Cardiac septum (tissue), 1 donor: ENCODE measurements at places on chromosomes 1 and 21. TPM values are rescaled to one million over a fixed set of nuclear protein-coding genes. Genes with fewer than 3 reads are reported as not detected.

GRCh38 chr1:63087966-63088365 is 234.4 kb upstream of the FOXD3 start:
- DNase-seq: no peak

PLD5 gene
- 0.24 TPM for total RNA-seq

DNA sequence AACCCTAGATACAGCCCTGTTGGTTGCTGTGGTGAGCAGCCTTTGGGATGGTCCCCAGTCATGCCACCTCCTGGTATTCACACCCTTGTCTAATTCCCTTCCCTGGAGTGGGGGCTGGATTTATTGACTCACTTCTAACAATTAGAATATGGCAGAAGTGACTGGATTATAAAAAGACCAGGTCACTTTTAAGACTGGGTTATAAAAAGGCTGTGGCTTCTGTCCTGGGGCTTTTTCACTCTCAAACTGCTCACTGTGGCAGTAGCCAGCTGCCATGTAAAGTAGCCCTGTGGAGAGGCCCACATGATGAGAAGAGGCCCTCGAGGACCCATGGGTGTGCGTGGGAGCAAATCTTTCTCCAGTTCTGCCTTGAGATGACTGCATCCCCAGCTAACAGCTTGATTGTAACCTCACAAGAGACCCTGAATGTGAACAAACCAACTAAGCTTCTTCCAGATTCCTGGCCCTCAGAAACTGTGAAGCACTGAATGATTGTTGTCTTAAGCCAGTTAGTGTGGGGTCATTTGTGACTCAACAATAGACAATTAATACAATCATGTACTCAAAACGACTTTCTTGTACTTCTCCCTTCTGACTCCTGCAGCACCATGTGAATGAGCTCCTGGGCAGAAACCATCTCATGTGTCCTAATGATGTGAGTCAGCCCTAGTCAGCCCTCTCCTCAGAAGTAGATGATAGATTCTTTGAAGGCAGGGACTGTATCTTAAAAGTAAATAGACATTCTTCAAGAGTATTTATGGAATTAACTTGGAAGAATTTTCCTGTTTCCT is 234.9 kb downstream of the TNR start:
- no peak for DNase-seq

DNA sequence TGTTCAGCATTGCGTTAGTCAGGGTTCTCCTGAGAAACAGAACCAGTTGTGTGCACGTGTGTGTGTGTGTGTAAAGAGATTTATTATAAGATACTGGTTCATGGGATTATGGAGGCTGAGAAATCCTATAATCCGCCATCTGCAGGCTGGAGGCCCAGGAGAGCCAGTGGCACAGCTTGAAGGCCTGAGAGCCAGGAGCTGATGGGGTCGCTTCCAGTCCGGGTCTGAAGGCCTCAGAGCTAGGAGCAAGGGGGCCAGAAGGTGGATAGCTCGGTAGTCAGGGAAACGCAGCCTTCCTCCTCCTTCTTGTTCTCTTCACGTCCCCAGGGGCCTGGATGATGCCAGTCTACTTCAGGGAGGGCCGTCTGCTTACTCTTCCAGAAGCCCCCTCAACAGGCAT is 37.7 kb downstream of the FAAP20 start:
- DNase-seq: no peak

- no peak for DNase-seq
Measured at GRCh38 chr1:1037366-1038327, 17.7 kb downstream of the AGRN start.

GRCh38 chr1:216542263-216542662 is 119.0 kb upstream of the USH2A start:
- no peak for DNase-seq

DNA sequence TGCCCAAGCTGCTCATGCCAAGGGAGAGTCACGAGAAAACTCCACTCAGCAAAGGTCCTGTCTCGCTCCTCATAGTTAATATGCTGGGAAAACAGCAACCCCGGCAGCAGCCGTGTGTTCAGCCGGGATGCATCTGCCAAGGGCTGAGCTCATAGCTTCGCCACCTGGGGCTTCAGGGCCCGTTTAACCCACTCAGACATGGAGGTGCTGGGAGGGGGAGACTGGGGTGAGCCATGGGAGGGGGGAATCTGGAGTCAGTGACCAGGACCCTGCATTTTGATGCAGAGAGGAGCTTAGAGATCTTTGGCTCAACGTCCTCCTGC is 283.4 kb downstream of the PTPRU start:
- no peak for DNase-seq

C1orf226 gene
- total RNA-seq: 2.0 TPM

FCER1G gene
- 11.4 TPM for total RNA-seq

- no peak for DNase-seq
Measured at GRCh38 chr1:18385239-18385790, 95.4 kb upstream of the KLHDC7A start.

DNA sequence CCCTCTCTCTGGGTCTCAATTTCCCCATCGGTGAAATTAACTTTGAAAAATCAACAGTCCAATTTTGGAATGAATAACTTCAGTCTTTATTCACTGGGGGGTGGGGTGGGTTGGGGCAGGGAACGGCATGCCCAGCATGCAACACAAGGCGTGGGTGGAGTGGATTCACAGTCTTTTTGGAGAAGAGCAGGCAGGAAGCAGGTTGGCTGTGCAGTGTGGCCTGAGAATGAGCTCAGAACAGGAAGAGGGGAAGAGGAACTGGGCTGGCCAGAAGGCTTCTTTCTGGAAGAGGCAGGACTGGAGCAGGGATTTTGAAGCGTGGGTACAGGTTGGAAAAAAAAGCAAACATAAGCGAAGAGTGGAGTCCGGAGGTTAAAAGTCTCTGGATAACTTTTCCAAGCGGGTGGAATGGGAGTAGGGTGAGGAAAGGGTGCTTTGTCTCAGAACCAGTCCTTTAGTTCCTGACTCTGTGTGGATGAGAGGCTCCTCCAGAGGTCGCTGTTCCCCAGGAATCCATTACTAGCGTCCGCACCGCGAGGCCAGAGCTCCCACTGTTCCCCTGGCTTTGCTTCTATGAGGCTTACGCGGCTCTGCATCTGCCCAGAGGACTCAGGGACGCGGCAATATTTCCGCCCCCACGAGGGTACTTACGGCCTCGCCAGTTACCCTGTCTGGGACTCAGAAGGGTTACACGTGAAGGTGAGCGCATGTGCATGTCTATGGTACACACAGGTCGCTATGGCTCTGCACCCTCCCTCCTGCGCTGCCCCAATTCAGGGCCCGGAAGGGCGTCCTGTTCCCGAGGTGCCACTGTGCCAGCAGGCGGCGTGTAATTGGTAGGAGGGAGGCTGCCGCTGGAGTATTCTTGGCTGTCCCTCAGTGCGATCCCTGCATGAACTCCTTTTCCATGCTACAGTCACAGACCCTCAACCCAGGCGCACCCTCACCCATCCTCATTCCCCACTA is 5.5 kb upstream of the FOXD2 start:
- no peak for DNase-seq

CFAP57 gene
- total RNA-seq: 0.13 TPM

- DNase-seq: no peak
Measured at GRCh38 chr1:211183747-211184313, 49.9 kb upstream of the KCNH1 start.

DNA sequence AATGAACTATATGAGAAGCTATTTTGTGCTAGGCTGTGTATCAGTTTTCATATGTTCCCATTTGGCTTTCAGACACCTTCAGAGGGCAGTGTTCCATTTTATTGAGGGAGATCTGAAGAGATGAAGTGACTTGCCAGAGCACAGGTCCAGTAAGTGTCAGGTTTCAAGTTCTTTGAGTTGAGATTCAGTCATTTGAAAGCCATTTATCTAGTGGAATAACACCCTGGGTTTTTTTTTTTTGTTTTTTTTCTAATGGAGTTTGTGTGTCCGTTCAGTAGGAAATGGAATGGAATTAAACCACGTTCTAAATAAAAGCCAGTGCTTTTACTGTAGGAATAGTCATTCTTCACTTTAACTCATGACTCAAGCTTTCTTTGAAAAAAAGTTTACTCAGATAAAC is 652.9 kb upstream of the USP24 start:
- DNase-seq: no peak

DNA sequence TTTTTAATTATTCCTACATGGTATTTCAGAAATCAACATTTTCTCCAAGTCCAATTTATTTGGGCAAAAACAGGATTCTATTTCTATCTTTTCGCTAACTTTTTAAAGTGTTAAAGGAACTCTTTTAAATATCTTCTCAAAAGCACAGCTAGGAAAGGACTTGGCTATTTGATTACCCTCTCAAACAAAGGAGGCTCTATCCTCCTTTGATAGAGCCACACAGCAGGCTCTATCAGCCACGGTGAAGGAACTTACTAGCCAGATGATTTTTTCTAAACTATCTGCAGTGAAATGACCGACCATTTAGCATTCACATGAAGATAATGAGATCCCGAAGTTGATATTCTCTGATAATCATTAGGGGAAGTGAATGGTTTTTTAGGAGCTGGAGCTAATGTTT is 9.1 kb downstream of the ANGPTL7 start:
- DNase-seq: no peak

DNA sequence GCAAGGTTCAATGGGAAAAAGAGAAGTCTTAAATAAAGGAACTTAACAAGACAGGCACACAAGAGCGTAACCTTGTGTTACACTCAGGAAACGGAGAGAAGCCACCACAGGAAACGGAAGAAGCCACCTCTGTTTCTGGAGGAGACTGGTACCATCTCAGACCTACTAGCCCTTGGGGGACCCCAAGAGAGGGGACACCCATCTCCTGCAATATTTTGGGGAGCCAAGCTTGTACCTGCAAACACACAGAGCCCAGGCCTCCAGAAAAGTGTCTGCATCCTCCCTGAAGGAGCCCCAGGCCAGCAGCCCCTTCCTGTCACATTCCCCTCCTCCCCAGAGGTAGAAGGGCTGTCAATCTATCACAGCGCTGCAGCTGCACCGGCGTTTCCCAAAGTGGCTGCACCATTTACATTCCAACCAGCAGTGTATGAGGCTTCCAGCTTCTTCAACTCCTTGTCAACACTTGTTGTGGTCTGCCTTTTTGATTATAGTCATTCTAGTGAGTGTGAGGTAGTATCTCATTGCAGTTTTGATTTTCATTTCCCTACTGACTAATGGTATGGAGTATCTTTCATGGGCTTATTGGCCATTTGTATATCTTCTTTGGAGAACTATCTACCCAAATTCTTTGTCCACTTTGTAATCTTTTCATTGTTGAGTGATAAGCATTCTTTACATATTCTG is 23.0 kb upstream of the PADI1 start:
- DNase-seq: no peak

- no peak for DNase-seq
Measured at GRCh38 chr1:245493029-245493428, 338.2 kb downstream of the KIF26B start.

S100A3 gene
- total RNA-seq: 1.3 TPM

- DNase-seq: no peak
Measured at GRCh38 chr1:15678578-15678977, 5.5 kb upstream of the PLEKHM2 start.

DNA sequence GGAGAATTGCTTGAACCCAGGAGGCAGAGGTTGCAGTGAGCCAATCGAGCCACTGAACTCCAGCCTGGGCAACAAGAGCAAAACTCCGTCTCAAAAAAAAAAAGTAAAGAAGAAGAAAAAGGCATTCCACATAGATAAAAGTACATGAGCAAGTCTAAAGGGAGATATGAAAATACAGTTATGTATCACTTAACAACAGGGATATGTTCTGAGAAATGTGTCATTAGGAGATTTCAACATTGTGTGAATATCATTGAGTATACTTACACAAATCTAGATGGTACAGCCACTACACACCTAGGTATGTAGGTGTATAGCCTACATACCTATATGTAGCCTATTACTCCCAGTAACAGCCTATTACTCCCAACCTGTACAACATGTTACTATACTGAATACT is 12.7 kb downstream of the ARNT start:
- DNase-seq: no peak

ANKRD35 gene
- total RNA-seq: 0.73 TPM

- no peak for DNase-seq
Measured at GRCh38 chr1:67126111-67126746, 8.5 kb downstream of the C1orf141 start.

- DNase-seq: no peak
Measured at GRCh38 chr1:181429462-181429861, 53.9 kb upstream of the CACNA1E start.

KIF26B gene
- 1.1 TPM for total RNA-seq

GRCh38 chr21:8994640-8995511 is 1526.5 kb upstream of the TPTE start:
- no peak for DNase-seq

DNA sequence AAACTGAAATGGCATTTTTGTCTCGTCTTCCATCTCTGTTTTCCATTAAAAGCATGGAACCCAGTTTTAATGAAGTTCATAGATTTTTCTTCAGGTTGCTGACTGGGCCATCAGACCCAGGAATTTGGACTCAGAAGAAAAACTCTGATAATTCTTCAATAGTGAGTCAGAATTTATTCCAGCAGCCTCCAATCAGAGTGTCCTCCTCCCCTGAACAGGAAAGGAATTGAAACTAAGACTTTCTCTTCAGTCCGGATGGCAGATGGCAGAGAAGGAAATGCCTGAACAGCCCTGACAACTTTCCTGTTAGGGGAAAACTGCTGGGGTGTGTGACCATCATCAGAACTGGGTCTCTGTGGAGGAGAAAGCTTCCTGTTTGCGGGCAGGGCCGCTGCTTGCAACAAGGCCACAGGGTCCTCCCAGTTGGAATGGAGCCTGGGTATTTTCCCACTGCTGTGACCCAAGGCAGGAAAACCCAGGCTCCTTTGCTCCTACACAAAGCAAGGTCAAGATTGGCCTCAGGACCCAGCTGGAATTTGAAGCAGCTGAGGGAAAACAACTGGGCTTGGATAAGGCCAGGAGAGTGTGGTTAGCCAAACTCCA is 20.7 kb downstream of the CD34 start:
- no peak for DNase-seq

GRCh38 chr1:212432272-212432660 is 454 bp upstream of the NENF start:
- no peak for DNase-seq

DNA sequence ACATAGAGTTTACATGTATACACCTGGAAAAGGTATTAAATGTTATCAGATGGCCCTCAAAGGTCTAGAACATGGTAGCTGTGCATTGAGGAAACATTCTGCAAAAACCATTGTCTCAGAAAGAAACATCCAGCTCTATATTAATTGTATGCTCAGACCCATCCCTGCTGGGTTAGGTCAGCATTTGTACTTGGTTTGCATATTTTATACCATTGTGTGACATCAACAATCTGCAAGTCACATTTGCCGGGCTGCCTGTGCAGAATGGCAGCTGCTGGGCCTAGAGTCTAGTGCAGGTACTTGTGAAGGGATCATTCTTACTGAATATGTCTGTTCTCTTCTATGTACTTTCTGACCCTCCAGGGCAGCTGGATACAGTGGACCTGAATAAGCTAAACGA is 43.9 kb upstream of the LAMC2 start:
- no peak for DNase-seq
